Cortex of kidney (tissue), 1 donor: ENCODE measurements at places on chromosomes 6 and 20.

GRCh38 chr20:60135276-60135675, 177.1 kb downstream of the CDH26 start:
- no peak for DNase-seq

GRCh38 chr6:167925026-167925425, 72.4 kb upstream of the KIF25 start:
- DNase-seq: no peak

DNA sequence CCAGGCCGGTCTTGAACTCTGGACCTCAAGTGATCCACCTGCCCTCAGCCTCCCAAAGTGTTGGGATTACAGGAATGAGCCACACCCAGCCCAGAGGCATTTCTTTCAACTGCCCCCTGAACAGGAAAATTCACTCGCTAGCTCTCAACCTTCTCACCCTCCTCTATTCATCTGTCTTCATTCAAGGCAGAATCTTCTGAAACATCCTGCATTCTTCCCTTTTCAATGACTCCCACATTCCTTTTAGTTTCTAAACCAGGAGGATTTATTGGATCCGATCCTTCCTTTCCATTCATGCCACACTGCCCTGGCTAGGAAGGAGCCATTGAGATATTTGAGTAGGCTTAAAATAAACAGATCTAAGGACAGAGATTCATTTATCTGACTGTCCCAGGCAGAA, 52.9 kb downstream of the C6orf52 start:
- DNase-seq: no peak

- DNase-seq: no peak
These were observed at the start of gene HLA-DQB1 for GRCh38 chr6:32666420-32667300. HLA-DQB1 (minus strand) TSS chr6:32666657; CDS start chr6:32666607, 50 bp downstream.

DNA sequence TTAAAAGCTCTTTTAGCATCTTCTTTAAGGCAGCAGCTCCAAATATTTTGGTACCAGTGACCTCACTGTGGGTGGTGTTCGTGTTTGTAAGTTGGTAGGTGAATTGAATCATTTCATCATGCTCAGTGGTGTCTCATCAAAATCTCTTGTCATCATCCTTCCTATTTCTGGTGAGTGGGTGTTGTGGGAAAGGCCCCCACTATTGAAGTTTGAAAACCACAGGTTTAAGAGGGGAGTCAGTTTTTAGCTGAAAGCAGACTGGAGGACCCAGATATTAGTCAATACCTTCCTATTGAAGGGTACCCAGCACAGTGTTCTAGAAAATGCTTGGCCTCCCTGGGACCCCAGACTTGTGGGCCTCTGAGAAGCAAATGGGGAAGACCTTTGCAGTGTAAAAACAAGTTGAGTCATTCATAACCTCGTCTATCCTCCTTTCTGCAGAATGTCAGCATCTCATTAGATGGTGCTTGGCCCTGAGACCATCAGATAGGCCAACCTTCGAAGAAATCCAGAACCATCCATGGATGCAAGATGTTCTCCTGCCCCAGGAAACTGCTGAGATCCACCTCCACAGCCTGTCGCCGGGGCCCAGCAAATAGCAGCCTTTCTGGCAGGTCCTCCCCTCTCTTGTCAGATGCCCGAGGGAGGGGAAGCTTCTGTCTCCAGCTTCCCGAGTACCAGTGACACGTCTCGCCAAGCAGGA, 3.7 kb downstream of the PIM1 start:
- DNase-seq: no peak

GRCh38 chr6:39669973-39670342, 55.2 kb downstream of the KIF6 start:
- no peak for DNase-seq

- no peak for DNase-seq
These were observed 64.9 kb upstream of the CITED2 start for GRCh38 chr6:139439349-139439748.

DNA sequence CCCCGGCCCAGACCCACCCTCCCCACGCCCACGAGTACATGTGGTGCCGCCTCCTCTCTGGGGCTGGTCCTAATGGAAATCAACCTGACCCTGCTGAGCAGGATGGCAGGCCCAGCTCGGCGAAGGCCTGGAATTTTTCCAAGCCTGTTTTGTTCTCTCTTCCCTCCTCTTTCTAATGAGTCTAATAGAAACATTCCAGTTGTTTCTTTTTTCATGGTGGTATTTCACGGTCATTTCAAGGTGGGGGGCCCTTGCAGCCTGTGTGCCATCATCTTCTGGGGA, 16.6 kb downstream of the SMOC2 start:
- DNase-seq: no peak

- no peak for DNase-seq
These were observed 55.3 kb upstream of the SOX4 start for GRCh38 chr6:21538186-21538798.

GRCh38 chr6:160170018-160170680, 48.5 kb downstream of the SLC22A1 start:
- DNase-seq: no peak

- DNase-seq: no peak
These were observed 550 bp upstream of the HSPA12B start for GRCh38 chr20:3731944-3732326.
